Activated B cell treated with CpG ODN at 0.5 μM for 24 hours (primary cell): ENCODE measurements at places on chromosomes 1 and 21.

- H3K4me3 ChIP-seq = no peak overlapping the region
- no peak overlapping the region for H3K27ac ChIP-seq
- H3K36me3 ChIP-seq = no peaks in the 10 kb centered on the region
- H3K4me1 ChIP-seq = no peaks in the 10 kb centered on the region
Observed at GRCh38 chr1:118225471-118225870, 40.4 kb upstream of the SPAG17 start.

- no peaks in the 10 kb centered on the region for H3K27me3 ChIP-seq
- no peaks in the 10 kb centered on the region for H3K4me1 ChIP-seq
- no peak for DNase-seq
- H3K27ac ChIP-seq = no peak overlapping the region
Observed at GRCh38 chr1:59742526-59742925, 72.2 kb upstream of the HOOK1 start.

- peaks cover 6% of the 10 kb centered on the region for H3K36me3 ChIP-seq
- H3K27me3 ChIP-seq = no peaks in the 10 kb centered on the region
- peaks cover 4% of the 10 kb centered on the region for H3K4me1 ChIP-seq
Observed at GRCh38 chr1:70194601-70195000, 10.8 kb downstream of the LRRC40 start.

GRCh38 chr1:238778113-238778512 lies 608.3 kb upstream of the CHRM3 start:
- no peak overlapping the region for H3K4me3 ChIP-seq
- H3K27me3 ChIP-seq = no peaks in the 10 kb centered on the region
- no peaks in the 10 kb centered on the region for H3K4me1 ChIP-seq
- H3K36me3 ChIP-seq = no peaks in the 10 kb centered on the region
- no peak for DNase-seq
- H3K27ac ChIP-seq = no peak overlapping the region

DNA sequence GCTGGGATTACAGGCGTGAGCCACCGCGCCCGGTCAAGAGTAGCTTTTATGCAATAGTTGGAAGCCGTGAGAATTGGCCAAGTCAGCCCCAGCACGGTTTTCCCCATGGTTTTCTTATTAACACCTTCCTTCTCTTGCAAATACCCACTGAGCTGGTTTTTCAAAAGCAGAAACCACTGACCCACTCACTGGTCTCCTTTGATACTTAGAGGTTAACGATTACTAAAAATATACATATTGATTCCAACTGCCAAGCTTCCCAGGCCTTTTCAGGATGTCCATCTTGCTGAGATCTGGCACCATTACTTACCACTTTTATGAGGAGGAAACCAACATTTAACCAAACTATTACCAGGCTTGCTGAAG lies 25.9 kb upstream of the TARDBP start:
- H3K27me3 ChIP-seq = peaks cover 3% of the 10 kb centered on the region
- no peak overlapping the region for H3K27ac ChIP-seq
- H3K36me3 ChIP-seq = no peaks in the 10 kb centered on the region
- H3K4me3 ChIP-seq = no peak overlapping the region
- no peak for DNase-seq
